Stimulated activated CD8-positive, alpha-beta memory T cell treated with anti-CD3 and anti-CD28 coated beads, Interleukin-7, amount 100 ng/mL, for 1 hour (primary cell): ENCODE measurements at places on chromosomes 7 and 10.

- no peak for DNase-seq
Observed at GRCh38 chr7:36742911-36743775, 18.8 kb upstream of the AOAH start.

DNA sequence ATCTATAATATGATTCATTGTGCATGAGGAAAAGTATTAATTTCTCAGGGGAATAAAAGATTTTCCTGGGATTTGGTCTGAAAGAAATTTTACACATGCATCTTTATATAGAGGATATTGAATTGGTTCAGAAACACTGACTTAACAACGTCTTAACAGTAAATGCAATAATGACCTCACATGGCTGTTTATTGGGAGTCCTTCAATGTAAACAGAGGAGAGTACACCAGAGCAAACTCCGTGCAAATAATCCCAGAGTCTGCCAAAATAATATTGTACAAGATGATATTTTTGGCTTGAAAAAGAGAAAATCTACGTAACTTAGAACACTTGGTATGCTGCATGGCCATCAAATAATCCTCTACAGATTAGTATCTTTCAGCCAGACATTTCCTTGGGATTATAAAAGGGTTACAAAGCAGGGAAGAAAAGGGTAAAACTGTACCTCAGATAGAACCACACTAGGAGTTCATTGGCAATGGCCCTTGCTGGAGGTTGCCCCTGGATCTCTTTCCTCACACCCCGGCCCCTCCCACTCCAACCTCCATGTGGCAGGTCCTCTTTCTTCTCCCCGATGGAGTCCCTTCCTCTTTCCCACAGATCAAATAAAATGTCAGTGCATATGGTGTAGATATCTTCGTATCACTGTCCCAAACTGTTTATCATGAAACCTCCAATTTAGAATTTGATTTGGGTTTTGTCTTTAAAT lies 196.4 kb downstream of the EVX1 start:
- no peak for DNase-seq

DNA sequence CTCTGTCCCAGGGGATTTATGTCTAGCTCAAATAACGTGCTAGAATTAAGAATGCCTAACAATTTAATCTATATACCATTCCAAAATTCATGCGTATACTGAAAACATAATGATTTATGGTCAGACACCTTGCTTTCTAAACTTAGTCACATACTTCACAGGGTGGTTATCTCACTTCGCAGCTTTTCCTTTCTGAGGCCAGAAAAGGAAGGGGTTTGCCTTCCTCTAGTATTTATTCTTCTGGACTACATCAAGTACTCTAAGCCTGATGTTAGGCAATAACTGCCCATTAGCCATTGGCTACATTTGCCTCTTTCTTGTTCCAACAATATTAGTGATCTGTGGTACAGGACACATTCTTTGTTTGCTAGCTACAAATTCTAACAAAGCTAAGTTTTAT lies 72.6 kb upstream of the FHIP2A start:
- no peak for DNase-seq

DNA sequence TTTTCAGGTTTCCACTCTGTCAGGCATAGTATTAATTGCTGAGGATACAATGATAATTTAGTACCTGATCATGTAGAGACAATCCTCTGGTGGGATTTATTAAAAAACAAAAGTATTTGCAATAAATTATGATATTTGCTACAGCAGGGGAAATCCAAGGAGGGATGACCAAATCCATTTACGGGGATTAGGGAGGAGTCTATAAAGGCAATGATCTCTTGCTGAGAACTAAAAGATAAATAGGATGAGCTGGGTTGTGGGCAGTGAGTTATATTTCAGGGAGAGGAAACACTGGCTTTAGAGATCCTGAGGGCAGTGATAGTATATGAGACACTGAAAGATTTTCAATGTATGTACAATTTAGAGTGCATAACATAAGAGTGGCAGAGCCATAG lies 305.5 kb downstream of the GPR37 start:
- no peak for DNase-seq

DNA sequence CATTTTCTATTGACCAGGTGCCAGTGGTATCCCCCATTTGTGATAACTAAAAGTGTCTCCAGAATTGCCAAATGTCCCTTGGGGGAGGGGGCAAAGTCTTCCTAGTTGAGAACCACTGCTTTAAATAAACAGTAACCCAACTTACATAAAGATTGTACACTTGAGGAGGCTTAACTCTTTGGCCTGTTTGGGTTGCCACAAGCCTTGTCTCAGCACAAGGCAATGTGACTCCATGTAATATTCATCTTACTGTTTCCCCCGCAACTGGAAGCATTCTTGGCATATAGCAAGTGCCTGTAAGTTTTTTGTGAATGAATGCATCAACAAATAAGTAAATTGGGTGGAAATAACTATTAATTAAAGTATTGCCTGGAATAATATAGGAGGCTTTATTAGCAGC lies 108.3 kb downstream of the ANK3 start:
- DNase-seq: no peak
